ENCODE measurements at places on chromosomes 4 and X.

GRCh38 chr4:22741744-22742143 lies 49.0 kb downstream of the GBA3 start:
- DNase-seq = no peak

- no peak for DNase-seq
Measured at GRCh38 chrX:8044947-8045346, 117.7 kb upstream of the PNPLA4 start.

GRCh38 chr4:79043138-79043537 lies 103.9 kb upstream of the PAQR3 start:
- no peak for DNase-seq

DNA sequence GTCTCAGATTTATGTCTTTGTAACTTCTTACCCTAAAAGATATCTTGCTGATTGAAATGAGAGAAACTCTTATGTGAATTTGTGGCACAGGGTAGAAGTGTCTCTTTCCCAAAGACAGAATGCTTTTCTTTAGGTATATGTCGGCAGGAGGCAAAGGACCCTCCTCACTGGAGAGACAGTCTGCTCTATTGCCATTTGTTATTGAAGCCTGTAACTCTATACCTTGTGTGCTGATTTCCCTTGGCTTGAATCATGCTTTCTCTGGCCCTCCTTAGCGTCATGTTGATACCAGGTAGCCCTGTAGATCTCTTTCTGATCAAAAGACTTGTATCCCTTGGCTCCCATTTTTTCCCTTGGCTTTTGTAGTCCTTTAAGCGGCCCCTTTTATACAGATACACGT lies 284.3 kb downstream of the CXXC4 start:
- DNase-seq = no peak

DNA sequence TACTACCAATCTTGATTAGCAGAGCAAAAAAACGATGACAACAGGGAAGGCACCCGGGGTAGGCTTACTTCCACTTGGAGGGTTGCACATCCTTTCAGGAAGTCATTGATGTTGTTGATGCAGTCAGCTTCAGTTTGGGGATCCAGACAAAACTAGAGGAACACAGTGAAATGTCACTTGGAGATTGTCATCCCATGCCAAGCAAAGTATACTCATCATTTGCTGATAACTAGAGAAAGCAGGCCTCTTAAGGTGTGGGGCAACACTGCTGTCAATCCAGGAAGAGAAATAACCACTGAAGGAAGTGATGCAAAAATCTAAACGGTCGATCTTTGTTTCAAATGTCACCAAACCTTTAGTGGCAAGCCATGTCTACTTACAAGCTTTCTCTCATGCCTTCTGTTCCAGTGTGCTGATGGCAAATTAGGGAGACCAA lies 1.4 kb downstream of the ARHGEF6 start:
- DNase-seq = peak; percentile 39

DNA sequence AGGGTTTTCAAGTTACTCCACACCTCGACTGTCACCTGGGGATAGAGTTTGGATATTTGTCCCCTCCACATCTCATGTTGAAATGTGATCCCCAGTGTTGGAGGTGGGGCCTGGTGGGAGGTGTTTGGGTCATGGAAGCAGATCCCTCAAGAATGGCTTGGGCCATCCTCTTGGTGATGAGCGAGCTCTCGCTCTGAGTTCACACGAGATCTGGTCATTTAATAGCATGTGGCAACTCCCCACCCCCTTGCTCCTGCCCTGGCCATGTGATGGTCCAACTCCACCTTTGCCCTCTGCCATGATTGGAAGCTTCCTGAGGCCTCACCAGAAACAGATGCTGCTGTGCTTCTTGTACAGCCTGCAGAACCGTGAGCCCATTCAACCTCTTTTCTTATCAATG lies 8.3 kb downstream of the CTAG1A start:
- DNase-seq = no peak

DNA sequence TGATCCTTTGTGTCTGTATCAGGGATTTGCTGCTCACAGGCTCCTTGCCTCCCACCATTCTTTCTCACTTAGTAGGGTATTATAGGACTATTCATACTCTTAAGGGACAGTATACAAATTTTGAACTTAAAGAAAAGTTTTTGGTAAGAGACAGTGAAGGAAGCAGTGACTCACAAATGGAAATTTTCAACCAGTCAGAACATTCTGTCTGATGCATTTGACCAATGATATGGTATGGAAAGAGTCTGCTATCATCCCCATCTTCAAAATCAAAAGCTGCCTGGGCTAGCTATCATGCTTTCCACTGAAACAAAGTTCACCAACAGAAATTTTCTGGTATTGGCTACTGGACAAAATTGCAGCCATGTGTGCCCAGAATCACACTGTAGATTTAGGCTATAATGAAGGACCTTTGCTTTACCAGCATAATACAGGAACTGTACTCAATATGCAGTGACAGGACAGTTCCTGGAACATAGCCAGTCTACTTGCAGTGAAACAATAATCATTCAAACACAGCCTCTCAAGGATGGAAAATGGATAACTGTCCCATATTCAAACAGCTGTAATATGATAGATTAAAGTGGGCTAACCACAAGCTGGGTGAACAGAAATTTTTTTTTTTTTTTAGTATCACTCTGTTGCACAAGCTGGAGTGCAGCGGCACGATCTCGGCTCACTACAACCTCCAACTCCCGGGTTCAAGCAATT lies 109.0 kb upstream of the ACSL4 start:
- no peak for DNase-seq

DNA sequence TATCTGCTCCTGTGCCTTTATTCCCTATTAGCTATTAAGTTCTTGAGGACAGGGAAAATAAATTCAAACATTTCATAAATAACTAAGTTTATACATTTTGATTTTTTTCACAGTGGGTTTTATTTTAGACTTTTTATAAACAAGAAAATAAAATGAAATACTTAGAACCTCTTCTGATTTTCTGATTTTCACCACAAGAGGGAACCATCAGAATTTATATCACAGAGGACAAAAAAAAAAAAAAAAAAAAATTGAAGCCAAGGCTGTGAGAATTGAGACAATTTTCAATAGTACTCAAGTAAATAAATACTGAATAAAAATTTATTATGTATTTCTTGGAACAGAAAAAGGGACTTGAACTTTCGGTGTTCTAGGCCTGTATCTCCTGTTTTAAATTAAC lies 288.1 kb downstream of the SH3BGRL start:
- DNase-seq = no peak

- no peak for DNase-seq
Measured at GRCh38 chr4:112536123-112536522, 20.1 kb upstream of the NEUROG2 start.

GRCh38 chr4:173367946-173368345 lies 2.8 kb upstream of the SAP30 start:
- no peak for DNase-seq

DNA sequence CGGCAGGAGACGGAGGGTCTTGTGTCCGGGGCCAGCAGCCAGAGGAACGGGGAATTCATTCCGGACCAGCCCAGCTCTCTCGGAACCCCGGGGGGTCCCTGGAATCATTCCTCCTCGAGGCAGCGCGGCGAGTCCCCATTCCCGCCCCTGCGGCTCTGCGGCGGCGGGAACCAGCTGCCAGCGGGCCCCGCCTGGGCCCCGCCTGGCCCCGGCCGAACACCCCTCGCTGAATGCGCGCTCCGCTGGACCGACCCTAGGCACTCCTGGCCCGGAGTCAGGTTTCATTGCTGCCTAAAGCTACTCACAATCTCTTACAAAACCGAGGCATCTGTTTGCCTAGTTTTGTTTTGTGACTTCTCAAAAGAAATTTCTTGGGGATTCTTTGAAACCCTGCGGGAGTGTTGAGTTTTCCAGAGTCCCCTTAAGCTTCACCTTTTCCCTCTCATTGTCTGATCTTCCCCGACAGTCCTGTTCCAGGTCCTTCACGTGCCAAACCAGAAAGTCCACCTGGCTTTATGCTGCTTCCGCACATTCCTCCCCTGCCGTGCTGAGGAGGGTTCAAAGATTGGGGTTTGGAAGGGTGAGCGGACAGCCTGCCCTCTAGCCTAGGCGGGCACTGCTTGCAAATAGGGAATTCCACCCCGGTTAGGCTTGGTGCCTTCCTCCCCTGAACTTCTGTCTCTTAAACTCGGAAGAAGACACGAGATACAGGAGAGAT lies 789 bp downstream of the ARHGAP10 start:
- no peak for DNase-seq

GRCh38 chr4:82201805-82202641 lies 171.8 kb downstream of the HNRNPD start:
- DNase-seq = peak; percentile 62

- peak; percentile 39 for DNase-seq
Measured at GRCh38 chrX:110167952-110168451, 149.9 kb downstream of the AMMECR1 start.

GRCh38 chr4:169099771-169100180 lies 89.7 kb upstream of the CBR4 start:
- DNase-seq = no peak

DNA sequence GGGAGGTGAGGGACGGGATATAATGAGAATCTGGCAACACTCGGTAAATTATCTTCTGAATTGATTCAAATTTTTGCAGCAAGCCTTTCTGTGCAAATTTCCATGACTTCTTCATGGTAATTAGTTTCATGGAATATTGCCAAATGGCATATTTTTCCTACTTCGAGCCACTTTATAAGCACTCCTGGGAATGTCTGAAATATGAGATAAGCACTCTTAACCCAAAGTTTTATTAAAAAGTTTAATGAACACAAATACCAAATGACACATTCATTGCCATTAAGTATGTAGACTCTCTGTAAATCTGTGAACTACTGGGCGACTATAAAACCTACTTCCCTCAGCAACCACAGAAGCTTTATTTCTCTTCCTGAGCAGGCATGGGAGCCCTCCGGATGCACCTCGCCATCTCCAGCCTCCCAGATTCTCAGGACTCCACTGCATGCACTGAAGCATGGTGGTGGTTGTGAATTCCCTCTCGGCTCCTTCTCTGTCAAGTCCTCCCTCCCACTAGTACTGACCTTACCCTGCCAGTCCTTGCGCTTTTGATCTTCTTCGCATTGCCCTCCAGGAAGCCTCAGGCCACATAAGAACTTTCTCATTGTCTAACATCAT lies 154.4 kb upstream of the RPL34 start:
- DNase-seq = no peak

DNA sequence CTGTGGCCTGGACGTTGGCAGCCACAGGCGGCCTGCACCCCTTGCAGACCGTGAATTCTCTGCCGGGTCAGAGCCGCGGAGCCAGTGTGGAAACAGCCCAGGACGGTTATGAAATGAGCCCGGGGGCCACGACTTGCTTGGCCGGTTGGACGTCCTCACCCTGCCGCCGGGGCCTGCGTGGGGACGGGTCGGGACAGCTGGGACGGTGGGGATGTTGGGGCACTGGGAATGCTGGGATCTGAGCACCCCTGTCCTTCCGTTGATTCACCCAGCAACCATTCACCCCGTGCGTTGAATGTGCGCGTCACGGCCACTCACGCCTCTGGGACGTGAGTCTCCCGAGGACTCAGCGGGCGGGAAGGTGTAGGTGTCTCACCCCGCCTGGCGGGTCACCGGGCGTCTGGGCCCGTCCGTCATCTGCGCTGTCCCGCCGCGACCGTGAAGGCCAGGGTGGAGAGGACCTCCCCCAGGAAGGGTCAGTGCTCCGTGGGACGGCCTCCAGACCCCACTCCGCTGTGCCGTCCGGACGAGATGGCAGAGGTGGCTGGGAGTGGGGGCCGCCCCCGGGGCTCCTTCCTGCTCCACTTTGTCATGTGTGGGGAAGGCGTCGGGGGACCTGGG lies 4.5 kb upstream of the PLCXD1 start:
- DNase-seq = peak; percentile 8

GRCh38 chr4:104429150-104429741 lies 65.4 kb downstream of the CXXC4 start:
- DNase-seq = no peak

DNA sequence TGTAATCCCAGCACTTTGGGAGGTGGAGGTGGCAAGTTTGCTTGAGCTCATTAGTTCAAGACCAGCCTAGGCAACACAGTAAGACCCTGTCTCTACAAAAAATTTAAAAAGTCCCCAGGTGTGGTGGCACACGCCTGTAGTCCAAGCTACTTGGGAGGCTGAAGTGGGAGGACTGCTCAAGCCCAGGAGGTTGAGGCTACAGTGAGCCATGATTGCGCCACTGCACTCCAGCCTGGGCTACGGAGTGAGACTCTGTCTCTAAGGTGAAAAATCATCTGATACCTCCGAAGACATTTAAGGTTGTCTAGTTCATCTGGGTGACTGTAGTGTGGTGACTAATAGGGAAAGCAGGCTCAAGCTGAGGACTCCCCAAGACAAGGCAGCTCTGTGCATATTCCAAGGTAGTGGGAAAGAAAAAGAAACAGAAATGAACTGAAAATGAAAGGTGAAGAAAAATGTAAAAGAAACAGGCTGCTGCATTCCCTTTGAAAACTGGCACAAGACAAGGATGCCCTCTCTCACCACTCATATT lies 23.3 kb downstream of the FRYL start:
- DNase-seq = no peak

DNA sequence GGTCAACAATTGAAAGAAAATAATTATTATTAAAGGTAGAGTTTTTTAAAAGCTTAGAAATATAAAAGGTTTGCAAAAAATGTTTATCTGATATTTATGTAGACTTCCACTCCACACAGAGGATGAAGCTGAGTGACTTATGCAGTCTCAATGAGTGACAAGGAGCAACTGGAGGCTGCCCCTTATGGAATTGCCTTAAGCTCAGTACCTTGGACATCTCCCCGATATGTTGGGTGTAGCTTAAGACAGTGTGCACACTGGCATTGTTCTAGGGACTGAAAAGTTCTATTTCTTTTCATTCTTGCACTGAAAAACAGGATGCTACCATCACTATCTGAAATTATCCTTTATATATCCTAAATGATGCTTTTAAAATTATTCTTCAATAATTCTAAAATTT lies 292.1 kb downstream of the PRDM5 start:
- DNase-seq = no peak

GRCh38 chr4:107826421-107826980 lies 1.8 kb downstream of the SGMS2 start:
- no peak for DNase-seq

GRCh38 chr4:164874789-164875188 lies 2.2 kb upstream of the APELA start:
- no peak for DNase-seq

DNA sequence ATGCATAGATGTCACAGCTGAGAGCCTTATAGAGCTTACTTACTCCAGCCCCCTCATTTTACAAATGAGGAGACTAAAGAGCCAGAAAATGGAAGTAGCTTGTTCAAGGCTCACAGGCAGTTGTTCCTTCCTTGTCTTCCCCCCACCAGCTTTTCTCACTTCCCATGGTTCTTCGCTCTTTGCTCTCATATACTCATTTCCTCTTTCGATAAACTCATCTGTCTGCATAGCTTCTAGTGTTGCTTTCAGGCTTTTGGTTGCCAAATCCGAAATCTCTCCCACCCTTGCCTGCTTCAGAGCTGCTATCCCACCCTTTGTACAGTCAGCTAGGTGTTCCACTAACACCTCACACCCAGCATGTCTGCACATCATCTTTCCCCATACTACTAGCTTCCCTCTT lies 25.0 kb upstream of the GJB1 start:
- DNase-seq = no peak

- DNase-seq = no peak
Measured at GRCh38 chr4:169649545-169650226, 29.3 kb downstream of the CLCN3 start.
